ENCODE measurements at places on chromosomes 5 and 9. TPM values are rescaled to one million over a fixed set of nuclear protein-coding genes. Genes with fewer than 3 reads are reported as not detected.

DNA sequence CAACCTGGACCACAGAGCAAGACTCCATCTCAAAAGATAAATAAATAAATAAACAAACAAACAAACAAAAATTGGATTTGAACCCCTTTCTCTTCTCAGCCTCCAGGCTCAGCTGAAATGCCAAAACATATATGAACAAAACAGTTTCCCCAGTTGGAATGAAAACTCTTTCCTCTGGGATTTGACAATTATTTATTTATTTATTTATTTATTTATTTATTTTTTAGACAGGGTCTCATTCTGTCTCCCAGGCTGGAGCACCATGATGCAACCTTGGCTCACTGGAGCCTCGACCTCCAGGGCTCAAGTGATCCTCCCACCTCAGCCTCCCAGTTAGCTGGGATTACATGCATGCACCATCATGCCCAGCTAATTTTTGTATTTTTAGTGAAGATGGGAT, 6.0 kb upstream of the STXBP1 start:
- DNase-seq, result no peak

GRCh38 chr9:114203410-114204140, 48.2 kb downstream of the COL27A1 start:
- DNase-seq, result no peak

- no peak for DNase-seq
Observed at GRCh38 chr9:130263601-130264413, 1.8 kb upstream of the HMCN2 start.

DNA sequence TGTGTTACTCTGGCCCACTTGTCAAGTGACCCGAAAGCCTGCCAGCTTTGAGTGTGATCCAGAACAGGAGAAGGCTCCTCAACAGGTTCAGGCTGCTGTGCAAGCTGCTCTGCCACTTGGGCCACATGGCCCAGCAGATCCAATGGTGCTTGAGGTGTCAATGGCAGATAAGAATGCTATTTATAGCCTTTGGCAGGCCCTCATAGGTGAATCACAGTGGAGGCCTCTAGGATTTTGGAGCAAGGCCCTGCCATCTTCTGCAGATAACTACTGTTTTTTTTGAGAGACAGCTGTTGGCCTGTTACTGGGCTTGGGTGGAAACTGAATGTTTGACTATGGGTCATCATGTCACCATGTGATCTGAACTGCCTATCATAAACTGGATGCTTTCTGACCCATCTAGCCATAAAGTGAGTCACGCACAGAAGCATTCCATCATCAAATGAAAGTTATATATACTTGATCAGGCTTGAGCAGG, 180.8 kb downstream of the CARTPT start:
- no peak for DNase-seq

CCDC180 gene
- 1.5 TPM for total RNA-seq

DNA sequence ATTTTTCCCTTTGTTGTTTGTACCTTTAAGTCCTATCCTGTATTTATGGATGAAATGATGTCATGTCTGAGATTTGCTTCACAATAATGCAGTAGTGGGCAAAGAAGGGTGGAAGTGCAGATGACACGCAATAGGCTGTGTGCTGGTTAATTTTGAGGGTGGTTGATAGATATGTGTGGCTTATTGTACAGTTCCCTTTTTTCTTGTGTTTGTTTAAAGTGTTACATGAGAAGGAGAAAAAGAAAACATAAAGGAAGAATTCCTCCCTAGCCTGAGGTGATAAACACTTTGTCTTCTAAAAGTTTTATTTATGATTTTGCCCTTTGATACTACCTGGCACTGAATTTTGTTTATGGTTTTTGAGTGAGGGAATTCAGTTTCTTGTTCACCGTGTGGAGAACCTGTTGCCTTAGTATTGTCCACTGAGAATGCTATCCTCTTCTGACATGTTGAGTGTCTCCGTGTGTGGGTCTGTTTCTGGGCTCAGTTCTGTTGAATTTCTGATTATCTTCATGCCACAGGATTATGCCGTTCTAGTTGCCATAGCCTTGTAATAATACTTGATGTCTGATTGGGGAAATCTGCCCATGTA, 52.3 kb upstream of the FAM120AOS start:
- DNase-seq, result peak; percentile 0

SQSTM1 gene
- total RNA-seq, result 388 TPM

GRCh38 chr9:88736136-88736637, 201.2 kb downstream of the NXNL2 start:
- DNase-seq, result no peak

Measured in colonic mucosa (tissue), 4 donors.